Astrocyte (in vitro differentiated cells and primary cell): ENCODE measurements at places on chromosomes 16 and 17. TPM values are rescaled to one million over a fixed set of nuclear protein-coding genes. Genes with fewer than 3 reads are reported as not detected.

DNA sequence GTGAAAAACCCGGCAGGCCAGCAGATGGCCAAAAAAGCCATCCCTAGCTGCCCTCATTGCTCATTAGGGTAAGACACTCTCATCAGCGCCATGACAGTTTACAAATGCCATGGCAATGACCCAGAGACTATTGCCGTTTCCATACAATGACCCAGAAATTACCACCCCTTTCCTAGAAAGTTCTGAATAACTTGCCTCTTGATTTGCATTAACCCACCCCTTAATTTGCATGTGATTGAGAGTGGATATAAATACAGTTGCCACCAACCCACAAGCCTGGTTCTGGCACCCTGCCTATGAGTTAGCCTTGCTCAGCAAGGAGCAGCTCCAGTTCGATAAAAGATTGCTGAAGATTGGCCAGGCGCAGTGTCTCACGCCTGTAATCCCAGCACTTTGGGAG, 16.1 kb upstream of the C16orf54 start:
- no peaks in the 10 kb centered on the region for H3K4me1 ChIP-seq
- no peak overlapping the region for H3K27ac ChIP-seq
- no peaks in the 10 kb centered on the region for H3K36me3 ChIP-seq
- no peak overlapping the region for H3K4me3 ChIP-seq

DNA sequence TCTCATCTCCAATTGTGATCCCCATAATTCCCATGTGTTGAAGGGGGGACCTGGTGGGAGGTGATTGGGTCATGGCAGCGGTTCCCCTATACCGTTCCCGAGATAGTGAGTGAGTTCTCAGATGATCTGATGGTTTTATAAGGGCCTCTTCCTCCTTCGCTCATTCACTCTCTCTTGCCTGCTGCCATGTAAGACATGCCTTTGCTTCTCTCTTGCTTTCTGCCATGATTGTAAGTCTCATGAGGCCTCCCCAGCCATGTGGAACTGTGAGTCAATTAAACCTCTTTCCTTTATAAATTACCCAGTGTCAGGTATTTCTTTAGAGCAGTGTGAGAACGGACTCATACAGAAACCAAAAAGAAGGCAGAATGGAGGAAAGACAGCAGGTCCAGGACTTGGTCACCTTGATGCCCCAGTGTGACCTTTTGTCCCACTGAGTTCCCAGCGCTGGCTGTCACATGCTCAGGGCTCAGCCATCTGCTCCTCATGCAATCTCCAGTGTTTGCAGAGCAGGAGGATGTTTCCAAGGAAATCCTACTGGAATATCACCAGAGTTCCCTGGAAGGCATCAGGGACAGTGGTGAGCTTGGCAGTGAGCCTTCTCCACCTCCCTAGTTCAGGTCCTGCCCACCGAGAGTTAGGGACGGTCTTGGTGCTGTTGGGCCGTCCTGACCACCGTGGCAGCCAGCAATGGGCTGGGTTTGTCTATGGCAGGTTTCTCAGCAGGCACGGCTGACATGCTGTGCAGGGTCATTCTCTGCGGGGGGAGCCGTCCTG, 96.7 kb downstream of the SEC14L1 start:
- no peak for DNase-seq
- no peaks in the 10 kb centered on the region for H3K36me3 ChIP-seq
- H3K4me1 ChIP-seq = peaks cover 5% of the 10 kb centered on the region

DNA sequence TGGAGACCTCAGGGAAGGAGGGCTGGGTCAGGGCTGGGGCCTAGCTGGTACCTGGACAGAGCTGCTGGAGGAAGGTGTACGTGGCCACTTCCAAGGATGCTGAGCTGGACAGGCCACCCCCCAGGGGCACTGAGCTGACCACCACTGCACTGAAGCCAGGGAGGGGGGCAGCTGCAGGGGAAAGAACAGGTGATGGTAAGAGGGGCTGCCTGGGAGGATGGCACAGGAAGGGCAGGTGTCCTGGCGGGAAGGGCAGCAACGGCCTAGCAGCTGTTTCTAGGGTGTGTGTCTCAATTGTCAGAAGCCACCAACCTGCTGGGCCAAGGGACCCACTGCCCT, 1.8 kb downstream of the GALK1 start:
- no peak overlapping the region for H3K27ac ChIP-seq
- no peak overlapping the region for H3K4me3 ChIP-seq
- no peaks in the 10 kb centered on the region for H3K36me3 ChIP-seq
- DNase-seq = no peak

DNA sequence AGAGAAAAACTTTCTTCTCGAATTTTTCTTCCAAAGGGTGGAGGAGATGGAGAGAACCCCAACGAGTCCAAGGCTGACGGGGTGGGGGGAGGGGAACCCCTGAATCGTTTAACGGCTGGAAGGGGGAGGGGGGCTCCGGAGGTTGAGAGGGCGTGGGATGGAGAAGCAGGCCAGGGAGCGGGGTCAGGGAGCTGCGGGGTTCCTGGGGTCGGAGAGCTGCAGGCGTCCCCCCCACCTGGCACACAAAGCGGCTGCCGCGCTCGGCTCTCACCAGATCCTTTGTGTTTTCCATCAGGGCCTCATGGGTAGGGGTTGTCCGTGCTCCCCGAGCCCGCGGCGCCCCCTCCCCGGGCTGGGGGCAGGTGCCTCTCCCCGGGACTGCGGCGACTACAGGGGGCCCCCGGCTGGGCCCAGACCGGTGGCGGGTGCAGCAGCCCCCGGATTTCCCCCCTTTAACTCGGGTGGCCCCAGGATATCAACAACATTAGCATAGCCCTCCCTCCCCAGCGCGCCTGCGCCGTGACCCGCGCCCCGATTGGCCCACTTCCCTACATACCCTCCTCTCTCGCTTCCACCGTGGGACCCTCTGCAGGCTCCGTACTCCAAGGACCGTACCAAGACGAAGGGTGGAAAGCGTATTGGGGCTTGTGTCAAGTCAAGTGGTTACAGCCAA, at the start of gene MBTD1:
Gene MBTD1 (minus strand): TSS at position 486 of the 673 bp plus-strand sequence. CDS start 34,888 bp downstream, outside the sequence.
- peak; percentile 94 for DNase-seq
- H3K4me1 ChIP-seq = peaks cover 20% of the 10 kb centered on the region
- H3K36me3 ChIP-seq = peaks cover 4% of the 10 kb centered on the region
- H3K27ac ChIP-seq = peak within 1 kb of the TSS; percentile 99
- no peaks in the 10 kb centered on the region for H3K27me3 ChIP-seq

DNA sequence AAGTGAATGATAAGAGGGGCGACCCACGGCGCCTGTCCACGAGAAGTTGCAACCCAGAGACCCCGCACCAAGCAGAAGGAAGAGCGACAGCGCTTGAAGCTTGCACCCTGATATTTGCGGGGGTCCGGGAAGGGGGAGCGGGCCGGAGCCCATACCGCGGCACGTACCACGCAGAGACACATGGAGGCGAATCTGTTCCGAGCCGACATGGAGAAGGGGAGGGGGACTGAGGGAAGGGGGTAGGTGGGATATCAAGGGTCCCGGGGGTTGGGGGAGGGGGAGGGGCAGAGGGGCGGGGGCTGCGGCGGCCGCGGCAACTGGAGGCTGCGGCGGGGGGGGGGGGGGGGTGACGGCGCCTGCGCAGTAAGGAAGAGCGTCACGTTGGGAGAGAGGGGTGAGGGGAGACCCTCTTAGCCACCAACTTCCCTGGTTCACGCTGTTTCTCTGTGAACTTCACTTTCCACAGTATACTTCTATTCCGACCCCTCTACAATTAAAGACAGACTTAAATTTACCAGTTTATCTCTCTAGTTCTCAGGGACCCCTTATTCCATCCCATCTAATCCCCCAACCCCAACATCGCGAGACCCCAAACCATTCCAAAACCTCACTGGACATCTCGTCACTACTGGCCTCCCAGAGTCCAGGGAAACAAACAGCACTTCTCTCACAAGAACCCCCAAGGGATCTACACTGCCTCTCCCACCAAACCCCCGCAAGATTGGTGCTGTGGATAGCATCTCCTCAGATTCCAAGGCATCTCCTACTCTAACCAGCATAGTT, 8.0 kb downstream of the DLG4 start:
- H3K4me3 ChIP-seq = no peak overlapping the region
- DNase-seq = no peak
- H3K4me1 ChIP-seq = peaks cover 36% of the 10 kb centered on the region

- no peaks in the 10 kb centered on the region for H3K36me3 ChIP-seq
- no peak overlapping the region for H3K27ac ChIP-seq
- H3K27me3 ChIP-seq = no peaks in the 10 kb centered on the region
- peak overlapping the region; percentile 74 for H3K4me3 ChIP-seq
These were observed 596 bp downstream of the UNKL start for GRCh38 chr16:1413684-1414531.

GRCh38 chr17:46809110-46809571, 9.4 kb downstream of the WNT3 start:
- no peaks in the 10 kb centered on the region for H3K4me1 ChIP-seq
- H3K27me3 ChIP-seq = peaks cover 2% of the 10 kb centered on the region
- DNase-seq = no peak
- no peak overlapping the region for H3K27ac ChIP-seq
- H3K4me3 ChIP-seq = no peak overlapping the region
- no peaks in the 10 kb centered on the region for H3K36me3 ChIP-seq

DNA sequence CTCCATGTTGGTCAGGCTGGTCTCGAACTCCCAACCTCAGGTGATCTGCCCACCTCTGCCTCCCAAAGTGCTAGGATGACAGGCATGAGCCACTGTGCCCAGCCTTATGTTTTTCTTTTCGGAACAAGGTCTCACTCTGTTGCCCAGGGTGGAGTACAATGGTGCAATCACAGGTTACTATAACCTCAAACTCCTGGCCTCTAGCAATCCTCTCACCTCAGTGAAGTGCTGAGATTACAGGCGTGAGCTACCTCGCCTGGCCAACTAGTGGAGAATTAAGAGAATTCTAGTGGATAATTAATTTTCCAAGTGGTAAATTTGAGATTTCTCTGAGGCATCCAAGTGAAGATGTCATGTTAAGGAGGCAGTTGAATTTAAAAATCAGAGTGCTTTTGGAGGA, 2.9 kb upstream of the FBXO47 start:
- H3K27me3 ChIP-seq = no peaks in the 10 kb centered on the region
- no peaks in the 10 kb centered on the region for H3K36me3 ChIP-seq
- no peak overlapping the region for H3K4me3 ChIP-seq
- H3K27ac ChIP-seq = no peak overlapping the region
- H3K4me1 ChIP-seq = peaks cover 2% of the 10 kb centered on the region
- DNase-seq = no peak

TERB1 gene
- 0.16 and 0.50 TPM in 2 replicates for total RNA-seq

DNA sequence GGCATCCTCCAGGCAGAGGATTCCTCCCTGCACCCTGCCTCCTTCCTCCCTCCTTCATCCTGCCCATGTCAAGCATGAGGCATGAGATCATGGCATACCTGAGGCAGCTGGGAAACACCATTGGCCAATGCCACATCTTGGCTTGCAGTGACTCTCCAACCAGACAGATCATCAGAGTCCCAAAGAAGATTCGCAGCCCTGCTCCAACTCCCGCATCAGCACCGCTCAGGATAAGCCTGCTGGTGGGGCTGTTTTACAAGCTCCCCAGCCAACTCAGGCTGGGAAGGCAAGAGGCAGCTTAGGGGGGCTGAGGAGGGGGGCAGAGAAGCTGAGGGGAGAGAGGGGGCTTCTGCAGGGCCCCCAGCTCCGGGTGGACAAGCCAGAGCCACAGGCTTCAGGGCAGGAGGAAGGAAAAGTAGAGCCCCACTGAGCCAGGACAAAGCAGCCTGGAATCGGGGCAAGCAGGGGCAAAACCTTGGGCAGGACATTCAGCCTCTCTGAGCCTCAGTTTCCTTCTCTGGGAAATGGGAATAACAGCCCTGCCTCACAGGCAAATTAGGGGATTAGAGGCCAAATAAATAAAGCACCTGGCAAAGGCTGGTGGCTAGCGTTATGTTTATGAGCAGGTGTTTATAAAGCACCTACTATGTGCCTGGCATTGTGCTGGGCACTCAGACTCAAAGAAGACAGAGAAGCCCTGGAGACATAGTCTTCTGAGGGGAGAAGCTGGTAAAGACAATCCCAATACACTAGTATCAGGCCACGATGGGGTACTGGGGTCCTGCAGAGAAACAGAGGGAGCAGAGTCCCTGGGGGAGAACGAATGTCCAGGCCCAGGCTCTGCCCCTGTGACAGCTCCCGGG, 88.1 kb downstream of the GOSR1 start:
- DNase-seq = no peak
- no peaks in the 10 kb centered on the region for H3K36me3 ChIP-seq
- no peak overlapping the region for H3K4me3 ChIP-seq
- H3K4me1 ChIP-seq = peaks cover 3% of the 10 kb centered on the region
- H3K27me3 ChIP-seq = no peaks in the 10 kb centered on the region
- H3K27ac ChIP-seq = no peak overlapping the region

- no peak for DNase-seq
- no peak overlapping the region for H3K27ac ChIP-seq
- no peaks in the 10 kb centered on the region for H3K4me1 ChIP-seq
- H3K27me3 ChIP-seq = no peaks in the 10 kb centered on the region
- no peaks in the 10 kb centered on the region for H3K36me3 ChIP-seq
These were observed 8.4 kb downstream of the TMEM95 start for GRCh38 chr17:7363311-7363710.

DNA sequence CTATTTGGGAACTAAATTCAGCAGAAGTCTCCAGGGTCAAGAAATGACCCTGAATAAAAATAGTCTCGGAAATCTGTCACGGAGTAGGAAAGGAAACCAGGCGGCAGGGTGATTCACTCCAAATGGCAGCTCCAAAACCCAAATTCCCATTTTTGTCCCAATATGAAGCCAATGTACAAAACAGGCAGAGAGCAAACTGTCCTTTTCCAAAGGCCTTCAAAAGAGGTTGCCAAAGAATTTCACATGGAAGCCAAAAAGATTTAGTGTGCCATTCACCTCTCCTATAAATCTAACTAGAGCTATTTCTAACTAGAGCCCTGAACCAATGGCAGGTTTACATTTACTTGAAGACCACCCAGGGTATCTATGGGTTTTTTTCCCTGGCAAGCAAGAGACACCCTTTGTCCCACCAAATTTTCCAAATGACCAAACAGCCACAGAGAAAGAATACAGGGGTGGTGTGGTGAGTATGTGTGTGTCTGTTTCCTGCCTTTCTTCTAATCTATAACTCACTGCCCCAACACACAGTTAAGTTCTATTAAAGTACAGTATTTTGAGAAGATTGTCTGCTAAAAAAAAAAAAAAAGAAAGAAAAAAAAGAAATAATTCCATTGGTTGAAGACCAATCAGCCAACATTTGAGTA, 6.8 kb downstream of the MYO1D start:
- H3K27ac ChIP-seq = no peak overlapping the region
- DNase-seq = no peak
- H3K4me1 ChIP-seq = peaks cover 3% of the 10 kb centered on the region
- H3K4me3 ChIP-seq = no peak overlapping the region
- no peaks in the 10 kb centered on the region for H3K36me3 ChIP-seq
- no peaks in the 10 kb centered on the region for H3K27me3 ChIP-seq

GRCh38 chr17:3040882-3041281, 22.5 kb downstream of the OR1D5 start:
- no peak overlapping the region for H3K27ac ChIP-seq
- H3K36me3 ChIP-seq = no peaks in the 10 kb centered on the region
- DNase-seq = no peak
- H3K27me3 ChIP-seq = peaks cover 2% of the 10 kb centered on the region

DNA sequence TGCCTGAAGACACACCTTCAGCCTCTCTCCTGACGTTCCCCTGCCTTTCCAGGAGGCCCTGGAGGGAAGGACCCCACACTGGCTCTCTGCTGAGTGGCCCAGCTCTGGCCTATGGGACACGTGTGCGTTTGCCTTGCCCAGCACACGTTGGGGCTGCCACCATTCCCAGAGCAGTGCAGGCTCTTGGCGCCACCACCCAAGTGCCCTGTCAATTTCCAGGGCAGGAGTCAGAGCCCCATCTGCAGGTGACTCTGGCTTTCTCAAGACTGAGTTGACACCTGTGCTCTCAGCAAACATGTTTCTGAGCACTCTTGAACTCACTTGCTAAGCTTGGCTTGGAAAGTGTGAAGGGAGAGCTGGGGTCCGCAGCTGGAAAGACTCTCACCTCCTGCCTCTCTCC, 4.7 kb upstream of the IRF8 start:
- DNase-seq = no peak
- H3K27ac ChIP-seq = no peak overlapping the region
- H3K36me3 ChIP-seq = no peaks in the 10 kb centered on the region
- peaks cover 15% of the 10 kb centered on the region for H3K4me1 ChIP-seq
- peaks cover 27% of the 10 kb centered on the region for H3K27me3 ChIP-seq
